ENCODE measurements at places on chromosomes 6 and 20. TPM values are rescaled to one million over a fixed set of nuclear protein-coding genes. Genes with fewer than 3 reads are reported as not detected.

ADAM33 gene
- 16.3 TPM for polyA plus RNA-seq

BHLHE23 gene
- polyA plus RNA-seq: not detected

KCNK15 gene
- not detected for polyA plus RNA-seq

SCRT2 gene
- not detected for polyA plus RNA-seq

TFEB gene
- polyA plus RNA-seq: 4.3 TPM

- DNase-seq: no peak
Observed at GRCh38 chr6:108715832-108716231, 132.4 kb upstream of the ARMC2 start.

GRCh38 chr6:134822920-134823709 lies 126.8 kb downstream of the ALDH8A1 start:
- DNase-seq: peak; percentile 66

- DNase-seq: no peak
Observed at GRCh38 chr20:3646651-3647050, 16.5 kb downstream of the GFRA4 start.

DNA sequence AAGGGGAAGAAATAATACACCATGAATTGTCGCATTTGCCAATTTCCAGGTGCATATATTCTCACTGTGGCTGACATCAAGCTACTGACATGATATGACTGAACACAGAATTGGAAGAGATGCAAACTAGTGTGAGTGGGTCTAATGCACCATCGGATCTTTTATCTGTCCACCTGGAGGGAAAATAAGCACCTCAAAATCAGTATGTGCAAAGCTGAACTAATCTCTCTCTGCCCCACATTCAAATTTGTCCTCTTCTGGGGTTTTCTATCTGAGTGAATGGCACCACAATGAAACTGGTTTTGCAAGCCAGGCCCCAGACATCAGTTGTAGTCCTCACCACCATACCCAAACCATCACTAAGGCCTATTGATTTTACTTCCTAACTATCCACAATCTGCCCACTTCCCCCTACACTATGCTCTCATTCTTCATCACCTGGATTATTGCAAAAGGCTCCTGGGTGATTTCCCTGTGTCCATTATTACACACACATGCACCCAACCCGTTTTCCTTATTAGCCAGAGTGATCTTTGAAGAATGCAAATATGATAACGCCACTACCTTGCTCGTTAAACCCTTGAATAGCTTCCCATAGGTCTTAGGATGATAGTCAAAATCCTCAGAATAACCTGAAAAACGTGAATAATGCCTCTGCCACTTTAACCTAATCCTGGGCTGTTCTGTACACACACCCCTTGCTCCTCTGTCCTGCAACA lies 159.0 kb upstream of the GMDS start:
- DNase-seq: no peak

DNA sequence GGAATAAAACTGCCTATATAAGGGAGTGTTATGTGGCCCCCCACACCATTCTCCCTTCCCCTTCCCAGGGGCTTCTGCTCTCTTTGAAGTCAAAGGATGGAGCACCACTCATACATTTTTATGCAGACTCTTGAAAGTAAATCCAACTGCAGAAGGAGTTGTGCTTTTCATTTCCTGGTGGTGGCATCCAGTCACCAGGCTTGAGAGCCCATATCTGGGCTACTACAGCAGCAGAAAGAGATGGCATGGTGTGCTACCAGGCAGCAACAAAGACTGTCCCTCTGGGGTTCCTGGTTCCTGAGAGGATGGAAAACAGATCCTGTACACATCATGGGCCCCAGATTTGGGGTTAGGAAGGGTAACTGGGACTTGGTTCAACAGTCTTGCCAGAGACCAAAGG lies 226.4 kb downstream of the CLIC5 start:
- DNase-seq: no peak

GRCh38 chr6:47631797-47632196 lies 66.6 kb upstream of the ADGRF4 start:
- DNase-seq: no peak

DNA sequence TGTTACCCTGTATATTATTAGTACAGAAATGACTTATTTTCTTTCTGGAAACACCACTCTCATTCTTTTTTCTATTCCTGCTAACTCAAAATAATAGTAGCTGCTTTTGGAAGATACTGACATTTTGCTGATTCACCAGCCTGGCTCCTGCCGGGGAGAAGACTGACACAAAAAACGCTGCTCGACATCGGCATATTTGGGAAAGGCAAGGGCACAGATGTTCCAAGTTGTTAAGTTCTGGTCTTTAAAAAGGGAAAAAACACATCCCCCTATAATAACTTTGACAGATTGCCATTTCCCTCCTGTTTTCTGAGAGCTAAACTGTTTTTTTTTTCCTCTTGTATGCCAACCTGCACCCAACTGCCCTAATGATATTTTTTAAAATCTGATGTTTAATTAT lies 55.4 kb downstream of the CTNNBL1 start:
- no peak for DNase-seq

- no peak for DNase-seq
Observed at GRCh38 chr6:138688580-138688979, 85.0 kb upstream of the CCDC28A start.

- no peak for DNase-seq
Observed at GRCh38 chr20:32832664-32833063, 12.9 kb downstream of the MAPRE1 start.

DNA sequence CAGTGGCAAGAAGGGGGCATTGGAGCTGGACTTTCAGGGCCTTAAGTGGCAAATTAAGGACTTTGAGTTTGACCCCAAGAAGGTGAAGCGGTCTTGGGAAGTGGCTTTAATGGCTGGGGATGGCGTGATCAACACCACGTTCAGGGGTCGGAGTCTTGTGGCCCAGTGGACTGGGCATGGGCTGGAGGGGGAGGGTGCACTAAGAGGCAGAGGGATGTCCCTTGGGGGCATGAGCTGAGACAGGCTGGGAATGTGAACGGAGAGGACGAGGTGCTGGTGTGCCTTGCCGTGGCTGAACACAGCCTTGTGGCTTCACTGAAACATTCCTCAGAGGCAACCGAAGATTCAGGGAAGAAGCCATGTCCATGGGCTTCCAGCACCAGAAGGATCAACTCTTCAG lies 227.0 kb downstream of the SYNDIG1 start:
- no peak for DNase-seq
